Body of pancreas (tissue), 4 donors: ENCODE measurements at places on chromosomes 5 and 9.

DNA sequence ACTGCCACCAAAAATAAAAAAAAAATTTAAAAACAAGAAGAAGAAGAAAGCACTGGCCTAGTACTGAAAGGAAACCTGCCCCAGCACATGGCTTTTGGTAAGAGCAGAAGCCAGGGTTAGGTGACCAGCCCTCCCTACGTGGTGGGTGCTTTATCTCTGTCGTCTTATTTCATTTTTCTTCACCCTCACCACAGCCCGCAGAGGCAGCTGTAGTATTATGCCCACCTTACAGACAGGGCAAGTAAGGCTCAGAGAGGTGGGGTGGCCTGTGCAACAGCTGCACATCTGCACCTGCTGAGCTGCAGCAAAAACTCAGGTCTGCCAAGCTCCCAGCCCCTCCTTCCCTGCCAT is 140.8 kb upstream of the LMX1B start:
- H3K36me3 ChIP-seq: no peaks in the 10 kb centered on the region
- H3K27ac ChIP-seq: no peak overlapping the region
- no peaks in the 10 kb centered on the region for H3K4me1 ChIP-seq
- H3K4me3 ChIP-seq: no peak overlapping the region
- DNase-seq: no peak

DNA sequence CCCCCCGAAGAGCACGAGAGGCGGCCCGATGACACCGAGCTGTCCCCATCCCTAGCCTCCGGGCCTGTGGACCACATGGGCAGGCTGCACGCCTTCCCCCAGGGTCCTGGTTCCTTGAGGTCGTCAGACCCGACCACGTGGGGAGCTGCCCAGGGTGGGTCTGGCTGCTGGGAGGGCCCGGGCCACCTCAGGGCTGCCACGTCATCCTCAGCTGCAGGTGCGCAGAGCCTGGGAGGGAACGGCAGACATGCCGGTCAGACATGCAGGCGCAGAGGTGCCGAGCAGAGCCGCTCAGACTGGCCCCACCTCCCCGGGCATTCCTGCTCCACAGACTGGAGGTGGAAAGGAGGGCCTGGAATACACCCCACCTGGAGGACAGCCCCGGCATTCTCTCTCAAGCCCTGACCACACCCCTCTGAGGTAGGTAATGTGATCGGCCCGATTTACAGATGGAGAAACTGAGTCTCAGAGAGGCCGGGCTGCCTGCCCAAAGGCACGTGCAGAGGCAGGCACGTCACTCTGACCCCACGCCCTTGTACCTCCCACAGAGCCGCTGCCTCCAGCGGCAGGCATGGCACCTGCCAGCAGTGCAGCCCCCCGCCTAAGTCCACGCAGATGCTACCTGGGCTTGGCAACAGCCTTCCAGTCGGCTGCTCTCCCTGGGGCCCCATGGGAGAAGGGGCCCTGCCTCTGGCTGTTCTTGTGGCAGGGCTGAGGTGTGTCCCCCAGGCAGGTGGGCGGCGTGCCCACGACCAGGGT is 649 bp downstream of the CCDC187 start:
- no peak overlapping the region for H3K4me3 ChIP-seq
- no peaks in the 10 kb centered on the region for H3K4me1 ChIP-seq
- no peaks in the 10 kb centered on the region for H3K27me3 ChIP-seq
- no peak overlapping the region for H3K27ac ChIP-seq
- no peak for DNase-seq

GRCh38 chr9:7210854-7211637 is 453.3 kb downstream of the KDM4C start:
- no peaks in the 10 kb centered on the region for H3K4me1 ChIP-seq
- no peaks in the 10 kb centered on the region for H3K36me3 ChIP-seq
- DNase-seq: no peak
- no peak overlapping the region for H3K4me3 ChIP-seq

DNA sequence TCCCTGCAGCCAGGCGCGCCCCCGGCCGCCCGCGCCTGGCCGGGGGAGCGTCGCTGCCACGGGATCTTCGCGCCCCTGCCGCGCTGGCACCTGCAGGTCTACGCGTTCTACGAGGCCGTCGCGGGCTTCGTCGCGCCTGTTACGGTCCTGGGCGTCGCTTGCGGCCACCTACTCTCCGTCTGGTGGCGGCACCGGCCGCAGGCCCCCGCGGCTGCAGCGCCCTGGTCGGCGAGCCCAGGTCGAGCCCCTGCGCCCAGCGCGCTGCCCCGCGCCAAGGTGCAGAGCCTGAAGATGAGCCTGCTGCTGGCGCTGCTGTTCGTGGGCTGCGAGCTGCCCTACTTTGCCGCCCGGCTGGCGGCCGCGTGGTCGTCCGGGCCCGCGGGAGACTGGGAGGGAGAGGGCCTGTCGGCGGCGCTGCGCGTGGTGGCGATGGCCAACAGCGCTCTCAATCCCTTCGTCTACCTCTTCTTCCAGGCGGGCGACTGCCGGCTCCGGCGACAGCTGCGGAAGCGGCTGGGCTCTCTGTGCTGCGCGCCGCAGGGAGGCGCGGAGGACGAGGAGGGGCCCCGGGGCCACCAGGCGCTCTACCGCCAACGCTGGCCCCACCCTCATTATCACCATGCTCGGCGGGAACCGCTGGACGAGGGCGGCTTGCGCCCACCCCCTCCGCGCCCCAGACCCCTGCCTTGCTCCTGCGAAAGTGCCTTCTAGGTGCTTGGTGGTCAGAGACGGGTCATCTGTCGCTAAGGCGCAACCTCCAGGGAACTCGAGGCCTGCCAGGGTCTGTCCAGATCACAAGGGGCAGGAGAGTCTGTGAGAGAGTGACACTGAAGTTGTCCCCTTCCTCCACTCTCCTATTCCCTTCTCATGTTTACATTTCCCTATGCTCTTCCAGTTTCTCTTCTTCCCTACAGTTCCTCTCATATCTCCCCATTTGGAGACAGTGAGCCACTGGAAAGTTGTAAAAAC is 1.3 kb downstream of the GPR150 start:
- peak; percentile 60 for DNase-seq
- peaks cover 65% of the 10 kb centered on the region for H3K4me1 ChIP-seq
- peak overlapping the region; percentile 58 for H3K4me3 ChIP-seq
- no peaks in the 10 kb centered on the region for H3K27me3 ChIP-seq
- H3K27ac ChIP-seq: peak overlapping the region; percentile 97

- no peak overlapping the region for H3K27ac ChIP-seq
- peaks cover 20% of the 10 kb centered on the region for H3K4me1 ChIP-seq
- no peak overlapping the region for H3K4me3 ChIP-seq
- H3K27me3 ChIP-seq: no peaks in the 10 kb centered on the region
- no peak for DNase-seq
These were observed 35.5 kb upstream of the ELL2 start for GRCh38 chr5:95996904-95997723.

GRCh38 chr5:169801324-169801777 is 164.3 kb downstream of the DOCK2 start:
- H3K27me3 ChIP-seq: no peaks in the 10 kb centered on the region
- H3K4me3 ChIP-seq: no peak overlapping the region
- no peak for DNase-seq
- no peaks in the 10 kb centered on the region for H3K4me1 ChIP-seq
- H3K36me3 ChIP-seq: no peaks in the 10 kb centered on the region

- DNase-seq: no peak
- no peaks in the 10 kb centered on the region for H3K36me3 ChIP-seq
- peak overlapping the region; percentile 18 for H3K27ac ChIP-seq
- no peaks in the 10 kb centered on the region for H3K27me3 ChIP-seq
These were observed 305.7 kb upstream of the KCNN2 start for GRCh38 chr5:114056185-114056538.

DNA sequence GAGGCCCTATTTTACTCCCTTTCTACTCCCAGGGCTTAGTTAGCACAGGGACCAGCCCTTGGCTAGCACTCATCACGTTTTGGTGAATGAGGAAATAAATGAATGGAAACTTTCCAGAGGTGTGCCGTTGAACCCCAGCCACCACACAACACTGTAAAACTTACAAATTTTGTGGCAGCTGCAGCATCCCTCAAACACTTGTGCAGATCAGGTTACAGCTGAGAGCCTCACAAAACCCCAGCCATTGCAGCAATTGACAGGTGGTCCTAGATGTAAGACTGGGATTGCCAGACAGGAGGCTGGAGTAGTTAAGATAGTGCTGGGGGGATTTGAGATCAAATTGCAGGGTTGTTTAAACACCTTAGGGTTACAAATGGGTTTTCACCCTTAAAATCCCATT is 482.2 kb upstream of the KIF2A start:
- H3K4me3 ChIP-seq: no peak overlapping the region
- no peak for DNase-seq
- no peaks in the 10 kb centered on the region for H3K27me3 ChIP-seq

- peaks cover 21% of the 10 kb centered on the region for H3K4me1 ChIP-seq
- H3K4me3 ChIP-seq: no peak overlapping the region
- DNase-seq: no peak
- no peak overlapping the region for H3K27ac ChIP-seq
- H3K36me3 ChIP-seq: no peaks in the 10 kb centered on the region
These were observed 8.8 kb upstream of the BARX1 start for GRCh38 chr9:93963969-93964368.

GRCh38 chr5:179209359-179210150 is 135.7 kb downstream of the ADAMTS2 start:
- H3K27me3 ChIP-seq: no peaks in the 10 kb centered on the region
- H3K4me3 ChIP-seq: no peak overlapping the region
- DNase-seq: no peak
- H3K36me3 ChIP-seq: no peaks in the 10 kb centered on the region

GRCh38 chr5:26757941-26758340 is 280.4 kb downstream of the CDH9 start:
- no peak overlapping the region for H3K4me3 ChIP-seq
- no peaks in the 10 kb centered on the region for H3K4me1 ChIP-seq
- H3K36me3 ChIP-seq: no peaks in the 10 kb centered on the region
- no peaks in the 10 kb centered on the region for H3K27me3 ChIP-seq

GRCh38 chr5:52771343-52772039 is 16.2 kb upstream of the ITGA1 start:
- DNase-seq: no peak
- no peaks in the 10 kb centered on the region for H3K36me3 ChIP-seq
- no peak overlapping the region for H3K4me3 ChIP-seq
- H3K27ac ChIP-seq: no peak overlapping the region
- H3K4me1 ChIP-seq: no peaks in the 10 kb centered on the region

DNA sequence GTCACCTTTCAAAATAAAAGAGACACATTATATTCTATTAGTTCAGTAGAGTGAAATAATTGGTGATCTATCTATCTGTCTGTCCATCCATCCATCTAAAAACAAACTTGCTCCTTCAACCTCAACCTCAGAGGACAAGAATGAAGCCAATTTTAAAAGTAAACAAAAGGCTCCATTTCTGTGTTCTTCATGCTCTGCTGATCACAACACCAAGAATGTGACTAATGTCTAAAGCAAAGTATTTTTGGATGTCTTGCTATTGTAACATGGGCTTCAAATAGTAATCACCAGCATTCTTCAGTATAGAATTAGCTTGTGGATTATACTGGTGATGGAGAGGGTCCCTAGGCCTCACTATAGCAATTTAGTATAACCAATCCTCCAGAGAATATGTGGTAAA is 1304.4 kb downstream of the MAT2B start:
- H3K4me3 ChIP-seq: no peak overlapping the region
- H3K36me3 ChIP-seq: no peaks in the 10 kb centered on the region
- no peaks in the 10 kb centered on the region for H3K27me3 ChIP-seq
- H3K4me1 ChIP-seq: no peaks in the 10 kb centered on the region
- no peak for DNase-seq

- no peaks in the 10 kb centered on the region for H3K4me1 ChIP-seq
- no peaks in the 10 kb centered on the region for H3K36me3 ChIP-seq
- DNase-seq: no peak
- H3K27me3 ChIP-seq: no peaks in the 10 kb centered on the region
- H3K27ac ChIP-seq: no peak overlapping the region
These were observed 22.2 kb downstream of the LIX1 start for GRCh38 chr5:97120195-97120594.

GRCh38 chr9:128607642-128608350 is 48.9 kb downstream of the DYNC2I2 start:
- H3K27me3 ChIP-seq: no peaks in the 10 kb centered on the region
- peak overlapping the region; percentile 92 for H3K27ac ChIP-seq
- H3K36me3 ChIP-seq: peaks cover 32% of the 10 kb centered on the region
- DNase-seq: peak; percentile 98
- peaks cover 22% of the 10 kb centered on the region for H3K4me1 ChIP-seq

DNA sequence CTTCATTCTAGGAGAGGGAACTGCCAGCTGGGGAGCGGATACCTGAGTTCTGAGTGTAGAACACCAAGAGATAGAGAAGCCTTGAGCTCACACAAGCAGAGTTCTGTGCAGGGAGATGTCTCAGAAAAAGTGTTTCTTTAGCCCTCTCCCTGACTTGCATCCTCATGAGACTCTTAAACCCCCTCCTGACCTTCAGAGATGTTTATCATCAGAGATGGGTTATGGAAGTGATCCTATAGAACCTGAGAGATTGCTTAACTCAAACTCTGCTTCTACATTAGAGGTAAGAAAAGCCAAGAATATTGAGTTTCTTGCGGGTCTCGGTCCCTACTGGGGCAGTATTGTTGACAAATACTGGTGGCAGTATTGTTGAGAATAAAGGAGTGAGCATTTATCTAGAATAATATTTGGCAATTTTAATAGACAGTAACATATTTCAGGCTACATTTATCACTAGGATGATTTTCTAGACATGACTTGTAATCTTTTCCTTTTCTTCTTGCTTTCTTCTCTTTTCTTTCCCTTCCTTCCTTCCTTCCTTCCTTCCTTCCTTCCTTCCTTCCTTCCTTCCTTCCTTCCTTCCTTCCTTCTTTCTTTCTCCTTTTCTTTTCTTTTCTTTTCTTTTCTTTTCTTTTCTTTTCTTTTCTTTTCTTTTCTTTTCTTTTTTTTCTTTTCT is at the start of gene IZUMO3:
Gene IZUMO3, minus strand, starts transcription at position 51 of the 676 bp plus-strand sequence. CDS start 248 bp downstream, outside the sequence.
- no peaks in the 10 kb centered on the region for H3K36me3 ChIP-seq
- no peak for DNase-seq
- no peak within 1 kb of the TSS for H3K27ac ChIP-seq
- H3K4me1 ChIP-seq: no peaks in the 10 kb centered on the region

DNA sequence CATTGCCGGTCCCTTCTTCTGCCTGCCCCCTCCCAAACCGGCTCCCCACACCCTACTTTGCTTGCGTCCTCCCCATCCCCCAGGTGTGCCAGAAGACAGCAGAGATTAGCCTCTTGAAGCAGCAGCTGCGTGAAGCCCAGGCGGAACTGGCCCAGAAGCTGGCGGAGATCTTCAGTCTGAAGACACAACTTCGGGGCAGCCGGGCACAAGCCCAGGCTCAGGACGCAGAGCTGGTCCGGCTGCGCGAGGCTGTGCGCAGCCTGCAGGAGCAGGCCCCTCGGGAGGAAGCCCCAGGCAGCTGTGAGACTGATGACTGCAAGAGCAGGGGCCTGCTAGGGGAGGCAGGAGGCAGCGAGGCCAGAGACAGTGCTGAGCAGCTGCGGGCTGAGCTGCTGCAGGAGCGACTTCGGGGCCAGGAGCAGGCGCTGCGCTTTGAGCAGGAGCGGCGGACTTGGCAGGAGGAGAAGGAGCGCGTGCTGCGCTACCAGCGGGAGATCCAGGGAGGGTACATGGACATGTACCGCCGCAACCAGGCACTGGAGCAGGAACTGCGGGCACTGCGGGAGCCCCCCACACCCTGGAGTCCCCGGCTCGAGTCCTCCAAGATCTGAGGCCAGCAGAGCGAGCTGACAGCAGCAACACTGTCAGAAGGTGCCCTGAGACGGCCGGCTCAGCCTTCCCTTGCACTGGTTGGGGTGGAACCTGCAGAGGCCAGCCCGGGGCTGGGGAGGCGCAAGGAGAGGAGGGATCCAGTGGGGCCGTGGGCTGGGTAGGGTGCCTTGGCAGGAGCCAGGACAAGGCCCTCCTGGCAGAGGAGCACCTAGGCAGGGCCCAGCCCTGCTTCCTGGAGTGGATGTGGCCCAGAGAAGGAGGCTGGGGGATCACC is 8.3 kb downstream of the N4BP3 start:
- H3K27me3 ChIP-seq: no peaks in the 10 kb centered on the region
- H3K27ac ChIP-seq: peak overlapping the region; percentile 5
- H3K4me1 ChIP-seq: peaks cover 13% of the 10 kb centered on the region
- no peak for DNase-seq
- H3K36me3 ChIP-seq: no peaks in the 10 kb centered on the region
- H3K4me3 ChIP-seq: no peak overlapping the region
